Stimulated activated CD8-positive, alpha-beta memory T cell treated with anti-CD3 and anti-CD28 coated beads, Interleukin-7, amount 100 ng/mL, for 1 hour (primary cell): ENCODE measurements at places on chromosomes 7 and 10.

DNA sequence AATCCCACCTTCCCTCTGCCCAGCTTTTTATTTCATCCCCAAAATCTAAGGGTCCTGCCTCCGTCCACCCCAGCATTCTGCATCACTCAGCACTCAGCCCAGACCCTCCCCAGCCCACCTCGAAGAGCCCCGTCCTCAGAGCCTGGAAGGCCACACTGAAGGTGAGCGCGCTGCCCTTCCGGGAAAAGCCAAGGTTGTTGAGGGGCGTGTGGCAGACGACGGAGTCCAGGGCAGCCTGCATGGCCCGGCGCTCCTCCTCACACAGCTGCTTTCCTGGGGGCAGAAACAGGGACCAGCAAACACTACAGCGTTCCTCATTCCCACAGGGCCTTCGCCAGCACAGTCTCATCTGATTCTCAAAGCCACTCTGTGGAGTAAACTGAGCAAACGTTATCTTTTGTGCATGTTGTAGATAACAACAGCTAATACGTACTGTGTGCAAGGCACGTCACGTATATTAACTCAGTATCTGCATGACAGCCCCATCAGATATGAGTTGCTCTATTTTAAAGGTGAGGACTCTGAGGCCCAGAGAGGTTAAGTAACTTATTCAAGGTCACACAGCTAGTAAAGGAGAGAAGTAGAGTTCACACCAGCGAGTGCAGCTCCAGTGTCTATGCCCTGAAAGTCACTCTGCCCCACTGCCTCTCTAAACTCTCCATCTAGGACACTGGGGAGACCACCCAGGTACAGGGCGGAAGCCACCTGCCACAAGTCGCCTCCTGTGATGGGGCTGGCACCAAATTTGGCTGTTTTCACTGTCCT, 2.8 kb downstream of the TRAPPC14 start:
- DNase-seq, result no peak

DNA sequence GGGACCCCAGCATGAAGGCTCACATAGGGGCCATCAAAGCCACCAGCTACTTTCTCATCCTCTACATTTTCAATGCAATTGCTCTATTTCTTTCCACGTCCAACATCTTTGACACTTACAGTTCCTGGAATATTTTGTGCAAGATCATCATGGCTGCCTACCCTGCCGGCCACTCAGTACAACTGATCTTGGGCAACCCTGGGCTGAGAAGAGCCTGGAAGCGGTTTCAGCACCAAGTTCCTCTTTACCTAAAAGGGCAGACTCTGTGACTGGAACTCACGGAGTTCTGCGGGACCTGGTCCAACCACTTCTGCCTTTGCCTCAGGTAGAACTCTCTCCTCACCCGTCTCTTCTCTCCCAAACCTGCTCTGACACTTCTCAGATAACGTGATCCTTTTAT, 945 bp downstream of the TAS2R40 start:
- no peak for DNase-seq

DNA sequence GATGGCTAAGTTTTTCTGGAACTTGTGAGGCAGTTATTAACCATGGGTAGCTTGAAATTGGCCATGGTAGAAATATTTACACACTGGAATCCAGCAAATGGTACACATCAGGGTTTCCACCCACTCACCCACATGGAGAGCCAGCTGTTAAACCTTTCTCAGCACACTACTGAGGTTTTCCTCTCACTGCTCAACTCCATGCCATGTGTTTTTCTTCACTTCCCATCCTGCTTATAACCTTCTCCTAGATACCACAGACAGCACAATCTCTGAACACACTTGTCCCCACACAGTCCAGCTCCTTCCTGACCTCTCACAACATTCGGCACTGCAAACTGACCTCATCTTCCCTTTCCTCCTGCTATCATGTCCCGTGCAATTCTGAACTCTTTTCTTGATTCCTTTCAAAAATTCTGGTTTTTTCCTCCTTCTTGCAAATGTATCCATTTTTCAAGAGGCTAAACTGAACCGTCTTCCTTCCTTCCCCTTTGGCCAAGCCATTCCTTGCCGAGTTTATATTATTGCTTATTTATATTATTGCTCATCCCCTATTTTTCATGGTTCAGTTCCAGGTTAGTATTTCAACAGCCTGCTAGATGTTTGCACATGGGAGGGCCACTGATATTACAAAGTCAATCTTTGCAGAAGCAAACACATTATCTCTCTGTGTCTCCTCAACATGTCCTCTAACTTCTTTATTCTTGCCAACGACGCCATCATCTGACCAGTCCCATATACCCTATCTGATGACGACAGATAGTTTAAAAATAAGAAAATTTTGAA, 606.4 kb downstream of the SORCS1 start:
- DNase-seq, result no peak

- no peak for DNase-seq
Measured at GRCh38 chr7:69603937-69604494, 5.7 kb downstream of the AUTS2 start.

GRCh38 chr7:131722371-131722770, 165.9 kb upstream of the PODXL start:
- no peak for DNase-seq

- DNase-seq, result peak; percentile 6
Measured at GRCh38 chr7:98281757-98282606, 496 bp downstream of the BRI3 start.

DNA sequence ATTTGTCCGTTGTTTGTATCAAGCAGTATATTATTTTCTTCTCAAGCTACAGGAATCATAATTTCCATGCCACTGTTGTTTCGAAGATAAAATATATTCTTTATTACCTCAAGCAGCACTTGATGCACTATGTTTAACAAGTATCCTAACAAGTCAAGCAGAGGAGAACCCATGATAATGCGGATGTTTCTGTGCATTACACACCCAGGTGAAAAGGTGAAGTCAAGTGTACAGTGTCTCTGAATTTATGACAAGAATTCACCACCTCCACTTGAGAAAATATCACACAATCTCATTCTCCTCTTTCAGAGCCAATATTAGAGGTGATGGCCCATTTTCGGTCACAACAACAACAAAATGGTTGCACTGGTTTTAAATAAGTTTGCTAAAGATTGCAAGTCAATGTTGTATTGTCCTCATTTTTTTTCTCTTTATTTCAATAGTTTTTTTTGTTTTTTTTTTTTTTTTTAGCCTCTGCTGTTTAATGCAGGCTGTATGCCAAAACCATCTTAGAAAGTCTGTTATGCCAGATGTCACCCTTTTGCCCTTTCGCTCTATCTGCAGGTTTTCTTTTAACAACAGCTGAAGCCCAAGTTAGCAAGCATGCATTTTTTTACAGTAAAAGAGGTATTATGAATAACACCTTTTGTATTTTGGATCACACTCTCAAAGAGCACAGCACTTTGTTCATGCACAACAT, 568.7 kb upstream of the LRRN3 start:
- DNase-seq, result no peak

DNA sequence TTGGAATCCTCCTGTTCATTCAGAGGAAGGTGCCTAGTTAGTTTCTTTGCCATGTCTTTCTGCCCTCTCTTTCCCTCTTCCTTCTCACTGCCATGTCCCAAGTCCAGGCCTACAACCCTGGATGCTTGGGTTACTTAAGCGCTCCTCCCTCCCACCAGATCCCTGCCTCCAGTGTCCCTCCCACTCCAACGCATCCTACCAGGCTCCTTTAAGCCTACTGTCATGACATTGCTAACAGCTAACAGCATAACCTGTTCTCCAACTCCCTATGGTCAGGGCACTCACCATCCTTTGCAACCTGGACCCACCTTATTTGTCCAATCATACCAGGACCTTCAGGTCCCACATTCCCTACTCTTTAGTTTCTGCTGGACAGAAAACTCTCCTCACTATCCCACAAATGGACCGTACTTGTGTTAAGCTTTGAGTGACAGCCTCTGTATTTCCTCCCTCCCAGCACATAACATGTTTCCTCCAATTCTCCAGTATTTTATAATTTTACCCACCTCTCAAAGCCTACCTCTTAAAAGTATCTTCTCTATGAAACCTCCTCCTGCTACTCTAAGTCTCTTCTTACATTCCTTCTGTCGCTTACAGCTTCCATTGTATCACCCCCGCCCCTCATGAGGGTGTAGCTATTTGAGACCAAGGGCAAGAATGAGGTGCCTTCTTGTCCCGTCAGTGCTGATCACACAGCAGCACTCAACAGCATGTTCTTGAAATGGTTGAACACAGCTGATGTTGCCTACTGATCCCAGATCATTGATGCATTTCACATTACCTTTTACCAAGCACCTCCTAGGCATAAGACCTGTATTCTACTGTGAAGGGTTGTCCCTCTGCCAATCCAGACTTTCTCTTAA, 1.7 kb downstream of the BLNK start:
- DNase-seq, result no peak

GRCh38 chr7:78176171-78176570, 377.6 kb downstream of the PHTF2 start:
- no peak for DNase-seq

- DNase-seq, result no peak
Measured at GRCh38 chr7:76262683-76263402, 39.6 kb upstream of the HSPB1 start.

DNA sequence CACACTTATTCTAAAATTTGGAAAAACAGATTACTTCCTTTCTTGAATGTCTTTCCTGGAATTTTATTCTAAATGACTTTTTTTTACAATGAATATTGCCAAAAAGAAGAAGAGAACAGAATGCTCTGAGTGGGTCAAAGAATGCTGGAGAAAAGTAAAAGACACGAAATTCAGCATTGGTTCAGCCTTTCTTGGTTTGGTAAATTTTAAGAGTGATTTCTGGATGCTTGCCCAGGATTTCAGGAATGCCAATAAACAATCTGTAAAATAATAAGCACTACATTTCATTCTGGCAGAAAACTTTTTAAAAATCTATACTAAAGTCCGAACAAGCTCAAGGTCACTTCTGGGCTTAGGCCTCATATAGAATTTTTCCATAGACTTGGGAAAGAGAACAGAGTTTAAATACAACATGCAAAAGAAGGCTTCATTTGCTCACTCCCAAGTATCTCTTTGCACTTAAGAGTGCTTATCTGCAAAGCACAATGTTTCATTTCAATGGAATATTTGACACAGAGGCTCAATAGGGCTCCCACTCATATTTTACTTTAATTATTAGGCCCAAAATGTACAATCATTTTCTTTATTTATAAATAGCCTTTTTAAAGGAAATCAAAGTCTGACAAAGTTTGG, 359.5 kb upstream of the ANKRD30A start:
- DNase-seq, result no peak
